ENCODE measurements at places on chromosomes 4 and X. TPM values are rescaled to one million over a fixed set of nuclear protein-coding genes. Genes with fewer than 3 reads are reported as not detected.

Gene PLXNB3
- total RNA-seq = 6.0 TPM

Gene COL4A5
- total RNA-seq = 16.8 TPM

Gene PHOX2B
- not detected for total RNA-seq

Gene DGKK
- not detected for total RNA-seq

Gene RAB33A
- total RNA-seq = 0.65 TPM

Gene LRCH2
- total RNA-seq = 0.72 TPM

Gene GUCY1B1
- 4.5 TPM for total RNA-seq

Gene TMEM150C
- 6.5 TPM for total RNA-seq

Gene APELA
- not detected for total RNA-seq

Gene NLGN3
- not detected for total RNA-seq

Gene PPARGC1A
- under 0.01 TPM for total RNA-seq

Gene RPS6KA6
- 0.49 TPM for total RNA-seq

Gene LPAR4
- total RNA-seq = not detected

Gene TBC1D9
- 20.9 TPM for total RNA-seq

Gene SCML2
- 0.97 TPM for total RNA-seq

Gene NR0B1
- total RNA-seq = not detected

Gene MAGEA9B
- total RNA-seq = not detected

Gene STATH
- not detected for total RNA-seq

Gene HTN3
- total RNA-seq = not detected

Gene PABPC1L2A
- total RNA-seq = not detected

Gene XAGE1B
- not detected for total RNA-seq

Gene RAB33B
- 8.1 TPM for total RNA-seq

Gene PGAM4
- not detected for total RNA-seq

Gene SMIM10L2A
- under 0.01 TPM for total RNA-seq

Gene RASL11B
- total RNA-seq = not detected

Gene HTN1
- not detected for total RNA-seq

Gene UGT2A1
- 0.16 TPM for total RNA-seq

Gene EMCN
- total RNA-seq = 6.7 TPM

Gene PAGE4
- not detected for total RNA-seq

Gene PRMT9
- total RNA-seq = 6.2 TPM

Gene FNIP2
- 7.9 TPM for total RNA-seq

Gene DUSP21
- not detected for total RNA-seq
